HFF-Myc (cell line): ENCODE measurements at places on chromosomes 2 and 18.

- DNase-seq = no peak
These were observed 111.3 kb downstream of the PRELID3A start for GRCh38 chr18:12518832-12519531.

- DNase-seq = no peak
These were observed 733.4 kb upstream of the CDH7 start for GRCh38 chr18:65017372-65017760.

- no peak for DNase-seq
These were observed 219.9 kb downstream of the EXOC6B start for GRCh38 chr2:72605836-72606442.

DNA sequence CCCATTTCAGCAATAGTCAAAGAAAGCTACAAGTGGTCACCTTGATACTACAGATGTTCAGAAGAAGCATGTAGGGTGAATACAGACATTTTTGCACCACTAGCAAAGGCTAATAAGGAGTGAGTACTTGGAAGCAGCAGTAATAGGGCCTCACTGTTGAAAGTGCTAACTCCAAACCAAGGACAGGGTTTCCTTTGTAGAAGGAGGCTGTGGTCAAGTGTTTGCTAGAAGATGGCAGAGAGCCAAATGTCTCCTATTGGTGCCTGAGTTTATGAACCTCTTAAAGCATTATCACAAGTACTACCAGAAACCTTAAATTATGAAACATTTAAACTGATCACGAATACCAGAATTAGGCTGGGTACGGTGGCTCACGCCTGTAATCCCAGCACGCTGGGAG lies 308.1 kb downstream of the ZEB2 start:
- DNase-seq = no peak

GRCh38 chr2:95056044-95056443 lies 30.5 kb downstream of the MAL start:
- no peak for DNase-seq

DNA sequence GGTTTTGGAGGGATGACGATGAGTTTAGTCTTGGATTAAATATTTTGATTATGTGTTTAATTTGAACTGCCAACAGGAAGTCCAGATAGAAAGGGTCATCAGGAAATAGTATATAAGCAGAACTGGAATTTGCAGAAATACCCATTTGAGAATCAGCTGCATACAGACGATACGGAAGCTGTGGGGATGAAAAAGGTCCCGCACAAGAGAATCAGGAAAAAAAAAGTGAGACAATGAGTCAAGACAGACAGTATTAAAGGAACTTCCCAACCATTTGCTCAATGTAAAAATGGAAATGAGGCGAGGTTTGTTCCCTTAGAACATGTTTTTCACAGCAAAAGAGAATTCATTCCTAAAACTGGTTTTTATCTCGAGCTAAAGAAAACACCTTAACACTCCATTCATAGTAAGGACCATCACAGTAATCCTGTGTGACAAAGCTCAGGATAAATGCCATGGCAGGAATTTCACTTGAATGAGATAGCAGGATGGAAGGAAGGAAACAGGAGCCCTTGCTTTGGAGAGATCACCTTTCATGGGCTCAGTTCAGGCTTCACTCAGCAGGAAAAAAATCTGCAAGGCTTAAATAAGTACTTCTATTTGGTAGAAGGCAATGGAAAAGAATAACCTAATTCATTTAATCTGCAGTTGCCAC lies 29.3 kb downstream of the BCL2 start:
- DNase-seq = no peak

- no peak for DNase-seq
These were observed 3.6 kb upstream of the RAB31 start for GRCh38 chr18:9704233-9705118.

DNA sequence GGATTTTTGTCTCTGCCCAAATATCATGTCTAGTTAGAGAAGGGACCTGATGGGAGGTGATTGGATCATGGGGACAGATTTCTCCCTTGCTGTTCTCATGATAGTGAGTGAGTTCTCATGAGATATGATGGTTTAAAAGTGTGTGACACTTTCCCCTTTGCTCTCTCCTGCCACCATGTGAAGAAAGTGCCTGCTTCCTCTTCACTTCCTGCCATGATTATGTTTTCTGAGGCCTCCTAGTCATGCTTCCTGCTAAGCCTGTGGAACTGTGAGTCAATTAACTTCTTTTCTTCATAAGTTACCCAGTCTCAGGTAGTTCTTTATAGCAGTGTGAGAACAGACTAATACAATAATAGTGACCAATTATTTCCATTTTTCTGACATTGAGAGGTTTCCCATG lies 167.3 kb upstream of the CYRIA start:
- DNase-seq = no peak

GRCh38 chr2:178627401-178627800 lies 147.1 kb downstream of the PLEKHA3 start:
- DNase-seq = no peak

DNA sequence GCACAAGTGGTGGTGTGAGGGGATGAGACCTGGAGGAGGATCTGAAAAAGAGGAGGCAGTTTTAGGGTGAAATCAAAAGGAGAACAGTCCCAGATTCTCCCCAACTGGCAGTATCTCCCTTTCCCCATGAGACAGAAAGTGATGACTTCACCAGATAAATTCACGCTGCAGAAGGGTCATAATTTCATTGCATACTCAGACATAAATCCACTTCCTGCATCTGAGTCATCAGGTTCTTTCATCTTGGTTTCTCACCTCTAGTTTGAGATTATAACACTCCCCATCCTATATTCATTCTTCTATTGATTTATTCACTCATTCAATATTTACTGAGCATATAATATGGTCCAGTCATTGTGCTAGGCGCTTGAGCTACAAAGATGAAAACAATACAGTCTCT lies 64.7 kb downstream of the CCDC148 start:
- DNase-seq = no peak

- no peak for DNase-seq
These were observed 198.8 kb downstream of the NDUFA10 start for GRCh38 chr2:239826376-239826775.

- DNase-seq = no peak
These were observed 72.9 kb downstream of the PRKCE start for GRCh38 chr2:45724335-45724734.

- no peak for DNase-seq
These were observed 20.8 kb downstream of the KIF1A start for GRCh38 chr2:240799033-240799820.

DNA sequence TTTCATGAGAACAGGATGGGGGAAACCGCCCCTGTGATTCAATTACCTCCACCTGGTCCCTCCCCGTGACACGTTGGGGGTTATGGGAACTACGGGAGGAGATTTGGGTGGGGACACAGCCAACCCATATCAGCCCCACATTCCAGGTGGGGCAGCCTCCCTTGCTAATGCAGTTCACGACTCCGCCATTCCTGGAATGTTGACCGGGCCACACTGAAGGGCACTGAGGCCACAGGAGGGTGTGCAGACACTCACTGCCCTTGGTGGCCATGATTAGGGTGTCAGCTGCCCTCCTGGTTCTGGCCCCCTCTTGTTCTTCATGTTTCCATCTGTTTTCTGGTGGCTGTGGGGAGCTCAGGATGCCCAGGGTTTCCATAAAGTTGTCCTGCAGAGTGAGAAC lies 176.3 kb downstream of the TWIST2 start:
- DNase-seq = no peak

GRCh38 chr2:183057333-183057985 lies 19.2 kb upstream of the NCKAP1 start:
- no peak for DNase-seq

DNA sequence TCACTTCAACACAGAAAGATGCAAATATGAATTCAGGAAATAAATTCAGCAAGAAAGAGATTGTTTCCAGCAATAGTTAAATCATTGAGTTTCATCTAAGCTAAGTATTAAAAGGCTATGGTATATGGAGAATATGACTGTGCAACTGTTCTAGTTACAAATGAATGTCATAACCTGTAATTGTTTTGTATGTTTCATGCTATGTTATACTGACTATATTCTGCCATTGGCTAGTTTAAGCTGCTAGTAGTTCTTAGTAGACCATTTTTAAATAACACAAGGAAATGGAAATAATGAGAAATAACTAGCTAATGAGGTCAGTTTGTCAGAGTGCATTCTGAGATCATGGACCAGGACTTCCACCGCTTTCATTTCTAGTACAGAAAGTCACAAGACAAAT lies 1154.9 kb upstream of the TMEFF2 start:
- DNase-seq = no peak

GRCh38 chr18:8499810-8500675 lies 109.2 kb upstream of the RAB12 start:
- no peak for DNase-seq

DNA sequence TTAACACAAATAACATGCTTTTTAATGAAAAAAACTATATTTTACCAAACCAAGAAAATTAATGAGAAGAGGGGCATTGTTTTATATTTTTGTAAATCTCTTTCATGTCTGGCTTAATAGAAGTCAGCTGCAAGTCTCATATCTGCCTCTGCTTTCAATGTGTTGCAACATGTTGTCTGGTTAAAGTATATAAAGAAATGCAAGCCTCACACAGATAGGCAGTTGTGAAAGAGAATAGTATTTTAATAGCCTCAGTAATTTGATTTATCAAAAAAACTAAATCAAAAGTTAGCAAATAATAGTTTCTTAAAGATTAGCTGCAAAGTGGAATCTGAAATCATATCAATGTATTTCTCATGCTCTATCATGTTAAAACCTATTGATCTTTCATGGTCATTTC lies 52.9 kb upstream of the NCOA1 start:
- DNase-seq = no peak

- no peak for DNase-seq
These were observed 20.0 kb downstream of the SMC6 start for GRCh38 chr2:17733599-17733998.

DNA sequence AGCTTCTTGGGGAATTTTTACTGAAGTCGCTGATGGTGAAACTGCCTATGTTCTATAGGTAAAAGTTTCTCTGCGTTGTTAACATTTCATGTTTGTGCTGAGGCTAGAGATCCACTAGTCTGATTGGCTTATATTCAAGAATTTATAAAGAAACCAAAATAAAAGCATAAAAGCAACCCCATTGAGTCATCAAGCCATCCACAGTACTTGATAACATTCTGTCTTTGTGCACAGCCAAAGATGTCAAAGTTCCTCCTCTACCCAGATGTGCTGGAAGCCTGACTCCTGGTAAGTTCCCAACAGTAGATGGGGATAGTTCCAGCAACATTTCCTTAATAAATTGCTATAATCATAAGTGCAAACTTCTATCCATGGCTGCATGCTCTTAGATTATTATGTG lies 107.8 kb downstream of the TANC1 start:
- DNase-seq = peak; percentile 84

GRCh38 chr2:14867853-14868252 lies 235.3 kb downstream of the LRATD1 start:
- no peak for DNase-seq

GRCh38 chr2:146128216-146128615 lies 1608.3 kb upstream of the ZEB2 start:
- DNase-seq = no peak

DNA sequence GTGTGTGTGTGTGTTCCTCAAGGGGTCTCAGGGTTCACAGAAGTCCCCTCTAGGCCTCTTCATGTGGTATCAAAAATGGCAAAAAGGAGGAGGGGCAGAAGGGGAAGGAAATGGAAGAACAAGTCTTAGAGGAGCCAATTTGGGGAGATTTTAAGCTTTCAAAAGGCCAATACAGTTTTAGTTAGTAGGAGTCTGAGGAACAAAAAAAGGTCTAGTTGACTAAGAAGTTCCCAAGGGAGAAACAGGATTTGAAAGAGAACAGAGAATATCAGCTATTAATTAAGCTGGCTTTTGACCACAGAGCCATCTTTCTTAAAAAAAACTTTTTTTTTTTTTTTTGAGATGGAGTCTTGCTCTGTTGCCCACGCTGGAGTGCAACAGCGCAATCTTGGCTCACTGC lies 7.1 kb downstream of the RNF125 start:
- DNase-seq = no peak

GRCh38 chr2:128280158-128280871 lies 38.4 kb downstream of the HS6ST1 start:
- no peak for DNase-seq

GRCh38 chr18:75783566-75784281 lies 356.2 kb upstream of the SMIM21 start:
- no peak for DNase-seq

GRCh38 chr2:20164061-20164733 lies 60.7 kb downstream of the SDC1 start:
- no peak for DNase-seq

GRCh38 chr2:10034333-10035052 lies 8.9 kb upstream of the KLF11 start:
- DNase-seq = no peak
